ENCODE measurements at places on chromosomes 12 and 14.

DNA sequence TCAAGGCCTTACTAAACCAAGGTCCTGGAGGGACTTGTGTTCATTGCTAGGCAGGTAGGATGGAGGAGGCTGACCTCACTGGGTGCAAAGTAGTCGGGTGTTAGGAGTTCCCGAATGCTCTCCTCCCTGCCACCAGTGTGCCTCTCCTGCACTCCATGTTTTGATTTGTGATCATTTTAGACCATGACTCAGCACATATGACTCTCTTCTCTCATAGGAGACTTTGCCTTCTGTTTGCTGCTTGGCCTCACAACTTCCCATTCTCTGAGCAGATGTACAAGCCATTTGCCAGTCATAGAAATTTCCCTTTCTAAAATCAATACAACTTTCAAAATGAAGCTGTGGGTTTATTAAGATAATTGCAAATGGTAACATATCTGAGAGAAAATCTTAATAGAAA, 46.6 kb upstream of the LRIG3 start:
- DNase-seq = no peak
- H3K27me3 ChIP-seq = no peaks in the 10 kb centered on the region
- H3K27ac ChIP-seq = no peak overlapping the region
- no peaks in the 10 kb centered on the region for H3K36me3 ChIP-seq

- H3K36me3 ChIP-seq = no peaks in the 10 kb centered on the region
- H3K4me3 ChIP-seq = no peak overlapping the region
- H3K27ac ChIP-seq = no peak overlapping the region
- DNase-seq = peak; percentile 68
- peaks cover 24% of the 10 kb centered on the region for H3K27me3 ChIP-seq
Measured at GRCh38 chr12:112788205-112788604, 3.3 kb upstream of the RPH3A start.

GRCh38 chr12:29053567-29053966, 95.5 kb upstream of the FAR2 start:
- H3K27me3 ChIP-seq = no peaks in the 10 kb centered on the region
- no peak for DNase-seq
- no peak overlapping the region for H3K27ac ChIP-seq
- no peaks in the 10 kb centered on the region for H3K36me3 ChIP-seq

GRCh38 chr12:59382282-59383078, 213.3 kb upstream of the SLC16A7 start:
- peak; percentile 30 for DNase-seq
- H3K27me3 ChIP-seq = no peaks in the 10 kb centered on the region
- no peak overlapping the region for H3K4me3 ChIP-seq
- H3K4me1 ChIP-seq = peaks cover 35% of the 10 kb centered on the region

DNA sequence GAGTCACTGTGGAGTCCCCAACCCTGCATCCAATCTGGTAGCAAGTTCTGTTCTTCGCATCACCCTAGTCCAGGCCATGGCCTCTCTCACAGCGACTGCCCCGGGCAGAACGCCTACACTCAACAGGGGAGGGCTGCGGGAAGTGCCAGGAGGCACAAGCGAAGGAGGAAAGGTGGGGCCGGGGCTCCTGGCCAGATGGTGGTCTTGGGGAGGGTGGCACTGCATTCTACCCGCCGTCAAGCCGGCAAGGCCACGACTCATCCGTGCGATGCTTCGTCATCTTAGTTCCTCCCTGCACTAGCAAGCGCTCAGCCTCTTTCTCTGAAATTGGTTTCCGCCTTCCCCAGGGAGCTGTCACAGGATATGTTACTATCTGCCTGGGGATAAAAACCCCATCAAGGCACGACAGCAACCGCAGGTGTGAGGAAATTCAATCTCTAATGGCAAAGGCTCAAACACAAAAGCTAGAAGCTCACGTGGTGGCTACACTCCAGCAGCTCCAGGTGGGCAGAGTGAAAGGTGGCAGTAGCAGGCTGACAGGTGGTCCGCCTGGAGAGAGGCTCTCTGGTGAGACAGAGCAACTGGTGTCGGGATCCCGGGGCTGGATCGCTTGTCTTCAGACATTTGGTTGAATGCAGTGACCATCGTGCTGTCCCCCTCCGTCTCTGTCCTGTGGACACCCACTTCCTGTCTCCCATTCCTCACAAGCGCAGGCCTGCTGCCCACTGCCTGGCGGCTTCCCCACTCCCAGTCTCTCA, 34.1 kb downstream of the ACADS start:
- peaks cover 5% of the 10 kb centered on the region for H3K4me1 ChIP-seq
- no peak overlapping the region for H3K4me3 ChIP-seq
- 0 out of 2 replicates have a peak overlapping the region, but pooled peaks have one; percentile 50 for H3K27ac ChIP-seq
- no peak for DNase-seq
- peaks cover 3% of the 10 kb centered on the region for H3K36me3 ChIP-seq

All from GM23338 (cell line).